ENCODE measurements at places on chromosomes 6 and 20. TPM values are rescaled to one million over a fixed set of nuclear protein-coding genes. Genes with fewer than 3 reads are reported as not detected.

DNA sequence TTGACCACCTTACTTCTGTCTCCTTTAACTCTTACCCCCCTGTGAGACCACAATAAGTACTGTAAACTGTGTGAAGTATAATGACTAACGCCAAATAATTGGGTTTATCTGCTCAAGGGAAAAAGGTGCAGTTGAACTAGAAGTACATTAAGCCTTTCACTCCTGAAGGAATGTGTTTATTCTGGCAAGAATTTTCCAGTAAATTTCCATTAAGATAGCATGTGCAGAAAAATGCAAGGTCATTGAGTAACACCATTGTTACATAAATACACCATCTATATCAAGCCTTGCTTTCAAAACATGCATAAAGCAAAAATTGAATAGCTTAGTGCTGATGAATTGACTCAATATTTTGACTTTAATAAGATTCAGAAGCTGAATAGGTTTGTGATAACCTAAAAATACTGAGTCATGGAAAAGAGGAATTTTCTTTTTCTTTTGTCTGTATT, 65.4 kb downstream of the ARHGAP18 start:
- no peak overlapping the region for H3K27ac ChIP-seq
- H3K27me3 ChIP-seq: no peaks in the 10 kb centered on the region
- H3K4me3 ChIP-seq: no peak overlapping the region

GRCh38 chr6:108677357-108677756, 116.6 kb downstream of the FOXO3 start:
- peaks cover 19% of the 10 kb centered on the region for H3K4me1 ChIP-seq
- no peaks in the 10 kb centered on the region for H3K36me3 ChIP-seq
- no peak for DNase-seq

DNA sequence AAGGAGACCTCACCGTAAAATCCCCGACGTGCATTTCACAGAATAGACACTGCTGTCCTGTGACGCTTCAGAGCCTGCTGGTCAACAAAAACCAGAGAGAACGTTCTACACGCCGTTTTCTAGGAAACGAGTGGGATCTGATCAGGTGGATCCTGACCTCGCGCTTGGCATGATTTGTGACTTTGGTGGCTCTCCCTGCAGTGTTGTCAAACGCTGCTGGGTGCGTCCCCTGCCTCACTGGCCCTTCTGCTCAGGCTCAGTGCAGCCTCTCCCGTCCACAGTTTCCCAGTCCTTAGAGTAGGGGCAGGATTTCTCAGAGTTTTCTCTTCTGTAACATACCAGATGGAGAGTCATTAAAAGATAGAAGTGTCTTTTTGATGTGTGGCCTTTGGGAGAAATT, 27.6 kb upstream of the IRF4 start:
- H3K4me1 ChIP-seq: no peaks in the 10 kb centered on the region
- no peaks in the 10 kb centered on the region for H3K36me3 ChIP-seq
- no peak overlapping the region for H3K4me3 ChIP-seq
- DNase-seq: no peak

DNA sequence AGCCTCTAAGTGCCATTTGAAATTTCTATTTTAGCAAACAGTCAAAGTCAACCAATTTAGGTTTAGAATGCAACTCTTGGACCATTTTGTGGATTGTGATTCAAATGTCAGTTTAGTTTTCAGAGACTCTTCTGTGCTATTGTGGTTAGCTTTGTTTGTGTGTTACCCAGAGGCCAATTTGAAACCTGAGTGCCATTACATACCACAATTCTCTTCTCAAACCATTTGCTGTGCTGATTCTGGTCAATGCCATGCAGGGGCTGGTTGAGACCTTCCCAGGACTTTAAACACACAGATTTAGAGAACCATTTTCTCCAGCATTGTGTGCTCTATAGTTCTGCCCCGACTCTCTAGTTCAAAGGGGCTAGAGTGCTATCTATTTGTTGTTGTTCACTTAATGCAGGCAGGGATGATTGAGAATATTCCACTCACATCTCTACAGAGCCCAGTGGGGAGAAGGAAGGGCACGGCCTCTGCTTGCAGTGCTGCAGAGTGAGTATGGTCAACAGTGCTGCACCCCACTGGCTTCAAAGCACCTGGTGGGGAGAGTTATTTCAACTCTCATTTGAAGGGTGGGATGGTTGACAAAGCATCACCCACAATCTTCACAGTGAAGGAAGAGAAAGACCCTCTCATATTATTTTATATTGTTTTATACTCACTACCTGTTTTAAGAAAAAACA, 738.2 kb downstream of the COL12A1 start:
- no peaks in the 10 kb centered on the region for H3K4me1 ChIP-seq
- no peak overlapping the region for H3K4me3 ChIP-seq
- no peaks in the 10 kb centered on the region for H3K27me3 ChIP-seq
- no peak overlapping the region for H3K27ac ChIP-seq

GRCh38 chr6:157631412-157631811, 191.6 kb upstream of the SNX9 start:
- no peaks in the 10 kb centered on the region for H3K36me3 ChIP-seq
- H3K4me1 ChIP-seq: no peaks in the 10 kb centered on the region
- H3K27ac ChIP-seq: no peak overlapping the region
- no peaks in the 10 kb centered on the region for H3K27me3 ChIP-seq
- no peak for DNase-seq

- no peaks in the 10 kb centered on the region for H3K36me3 ChIP-seq
- no peaks in the 10 kb centered on the region for H3K27me3 ChIP-seq
- no peak for DNase-seq
- no peak overlapping the region for H3K27ac ChIP-seq
Measured at GRCh38 chr6:135014353-135014832, 40.2 kb downstream of the HBS1L start.

- no peaks in the 10 kb centered on the region for H3K27me3 ChIP-seq
- H3K27ac ChIP-seq: no peak overlapping the region
- no peaks in the 10 kb centered on the region for H3K4me1 ChIP-seq
- DNase-seq: no peak
- H3K36me3 ChIP-seq: no peaks in the 10 kb centered on the region
Measured at GRCh38 chr6:159610881-159611280, 82.2 kb downstream of the SOD2 start.

DNA sequence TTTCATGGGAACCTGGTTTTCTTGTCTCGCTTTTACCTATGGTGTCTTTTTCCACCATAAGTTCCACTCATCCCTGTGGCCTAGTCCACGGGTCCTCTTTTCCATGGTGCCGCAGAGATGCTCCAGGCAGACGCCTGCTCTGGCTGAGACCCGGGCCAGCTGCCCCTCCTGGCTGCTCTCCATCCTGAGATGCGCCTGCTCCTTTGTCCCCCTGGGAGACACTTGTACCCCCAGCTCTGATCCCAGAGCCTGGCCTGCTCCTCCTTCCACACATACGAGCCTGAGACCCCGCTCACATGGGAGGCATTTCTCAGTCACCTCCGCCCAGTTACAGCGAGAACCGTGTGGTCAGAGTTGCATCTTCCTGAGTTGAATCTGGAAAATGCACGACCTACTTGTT, 29.6 kb downstream of the RNASET2 start:
- H3K36me3 ChIP-seq: peaks cover 8% of the 10 kb centered on the region
- no peaks in the 10 kb centered on the region for H3K27me3 ChIP-seq
- no peaks in the 10 kb centered on the region for H3K4me1 ChIP-seq
- no peak overlapping the region for H3K27ac ChIP-seq

DNA sequence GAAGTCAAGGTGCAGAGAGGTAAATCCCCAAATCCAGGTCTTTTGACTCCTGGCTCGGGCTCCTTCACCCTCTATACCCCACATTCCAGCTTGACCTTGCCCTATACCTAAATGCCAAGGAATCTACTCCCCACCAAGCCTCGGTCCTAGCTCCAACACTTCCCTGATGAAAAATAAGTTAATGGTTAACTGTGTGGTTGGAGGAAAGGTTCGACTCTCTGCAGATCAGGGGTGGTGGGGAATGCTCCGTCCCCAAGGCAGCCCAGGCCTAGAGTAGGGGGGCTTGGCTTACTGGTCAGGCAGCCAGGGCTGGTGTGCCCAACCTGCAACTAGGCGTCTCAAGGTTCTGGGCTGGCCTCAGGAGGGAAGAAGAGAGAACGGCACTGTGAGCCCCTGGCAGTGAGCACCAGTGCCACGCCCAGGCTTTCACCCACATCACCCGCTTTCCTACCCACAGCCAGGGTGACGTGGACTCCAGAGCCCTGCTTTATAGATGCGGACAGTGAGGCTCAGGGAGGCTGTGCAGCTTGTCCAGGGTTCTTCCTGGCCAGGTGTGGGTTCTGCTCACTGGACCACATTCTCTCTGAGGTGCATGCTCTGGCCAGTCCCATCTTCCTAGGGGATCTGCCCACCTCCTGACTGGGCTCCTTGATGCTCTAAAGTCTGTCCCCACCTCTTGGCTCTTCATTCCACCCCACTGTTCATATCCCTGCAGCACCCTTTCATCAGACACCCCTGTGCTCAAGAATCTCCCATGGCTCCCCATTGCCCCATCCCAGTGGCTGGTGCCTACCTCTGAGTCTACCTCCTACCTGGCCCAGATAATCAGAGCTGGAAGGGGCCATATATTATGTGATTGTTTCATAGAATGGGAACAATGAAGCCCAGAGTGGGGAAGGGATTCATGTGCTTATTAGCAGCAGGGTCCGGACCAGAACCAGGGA, 8.2 kb downstream of the SPDEF start:
- no peaks in the 10 kb centered on the region for H3K27me3 ChIP-seq
- peak; percentile 78 for DNase-seq
- H3K4me3 ChIP-seq: no peak overlapping the region
- peaks cover 7% of the 10 kb centered on the region for H3K4me1 ChIP-seq

DNA sequence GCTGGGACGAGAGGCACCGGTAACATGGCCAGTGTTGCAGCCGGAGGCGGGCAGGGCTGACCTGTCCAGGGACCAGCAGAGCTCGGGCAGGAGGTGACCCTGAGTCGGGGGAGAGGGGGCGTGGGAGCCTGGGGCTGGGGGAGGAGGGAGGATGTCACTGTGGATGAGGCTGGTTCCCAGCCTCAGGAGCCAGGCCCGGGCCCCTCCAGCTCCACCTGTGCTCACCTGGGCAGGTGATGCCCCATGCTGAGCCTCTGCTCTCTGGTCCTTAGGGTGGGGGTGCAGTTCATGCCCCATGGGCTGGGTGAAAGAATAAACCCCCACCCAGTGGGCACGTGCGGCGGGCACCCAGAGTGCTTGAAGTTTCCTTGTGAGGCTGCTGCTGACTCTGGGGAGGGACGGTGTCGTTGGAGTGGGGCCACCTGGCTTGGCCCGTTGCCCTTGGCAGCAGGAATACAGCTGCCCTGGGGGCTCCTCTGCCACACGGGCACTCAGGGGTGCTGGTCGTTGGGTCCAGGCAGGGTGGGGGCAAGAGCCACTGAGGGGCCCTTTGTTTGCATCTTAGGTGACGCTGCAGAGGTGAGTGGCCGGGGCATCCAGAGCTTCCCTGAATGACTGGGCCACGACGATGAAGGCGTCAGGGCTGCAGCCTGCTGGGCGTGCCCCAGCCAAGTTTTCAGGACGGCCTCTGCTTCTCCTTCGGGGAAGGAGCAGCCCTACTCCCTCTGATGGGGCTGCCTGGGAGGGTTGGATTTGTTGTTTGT, 24.7 kb upstream of the BHLHE23 start:
- H3K4me1 ChIP-seq: no peaks in the 10 kb centered on the region
- no peak overlapping the region for H3K27ac ChIP-seq
- H3K36me3 ChIP-seq: no peaks in the 10 kb centered on the region
- no peak for DNase-seq
- no peak overlapping the region for H3K4me3 ChIP-seq
- peaks cover 28% of the 10 kb centered on the region for H3K27me3 ChIP-seq

GRCh38 chr6:3438190-3439167, 18.4 kb downstream of the SLC22A23 start:
- DNase-seq: peak; percentile 42
- H3K27ac ChIP-seq: no peak overlapping the region
- H3K27me3 ChIP-seq: no peaks in the 10 kb centered on the region
- no peak overlapping the region for H3K4me3 ChIP-seq
- H3K4me1 ChIP-seq: no peaks in the 10 kb centered on the region
- no peaks in the 10 kb centered on the region for H3K36me3 ChIP-seq

DNA sequence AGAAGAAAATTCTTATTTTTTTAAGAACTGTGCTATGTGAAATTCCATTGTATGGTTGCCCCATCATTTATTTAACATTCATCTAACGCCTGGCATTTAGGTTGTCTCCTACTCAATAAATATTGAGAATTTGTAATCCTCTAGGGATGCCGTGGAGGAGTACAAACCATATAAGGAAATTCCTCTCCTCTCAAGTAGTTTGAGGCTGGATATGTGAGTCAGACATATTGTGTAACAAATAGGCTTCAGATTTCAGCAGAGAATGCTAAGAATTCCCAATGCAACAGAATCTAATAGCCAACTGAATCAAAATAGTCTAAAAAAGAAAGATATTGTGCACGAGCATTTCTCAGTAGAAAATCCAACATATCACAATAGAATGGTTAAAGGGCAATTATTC, 174.7 kb downstream of the OTOR start:
- no peak overlapping the region for H3K27ac ChIP-seq
- no peaks in the 10 kb centered on the region for H3K4me1 ChIP-seq
- H3K4me3 ChIP-seq: no peak overlapping the region
- DNase-seq: no peak
- H3K27me3 ChIP-seq: no peaks in the 10 kb centered on the region

The C6orf163 gene
- 1.7 TPM for total RNA-seq

The NNAT gene
- 3.3 TPM for total RNA-seq

The SYCP2 gene
- 0.74 TPM for total RNA-seq

The FAM83C gene
- not detected for total RNA-seq

The MACROD2 gene
- total RNA-seq: 3.3 TPM

The SYCP2L gene
- total RNA-seq: 0.11 TPM

The LBP gene
- 0.32 TPM for total RNA-seq

The RNF39 gene
- 0.93 TPM for total RNA-seq

The HRH3 gene
- not detected for total RNA-seq
